ENCODE measurements at places on chromosomes 2 and 18.

DNA sequence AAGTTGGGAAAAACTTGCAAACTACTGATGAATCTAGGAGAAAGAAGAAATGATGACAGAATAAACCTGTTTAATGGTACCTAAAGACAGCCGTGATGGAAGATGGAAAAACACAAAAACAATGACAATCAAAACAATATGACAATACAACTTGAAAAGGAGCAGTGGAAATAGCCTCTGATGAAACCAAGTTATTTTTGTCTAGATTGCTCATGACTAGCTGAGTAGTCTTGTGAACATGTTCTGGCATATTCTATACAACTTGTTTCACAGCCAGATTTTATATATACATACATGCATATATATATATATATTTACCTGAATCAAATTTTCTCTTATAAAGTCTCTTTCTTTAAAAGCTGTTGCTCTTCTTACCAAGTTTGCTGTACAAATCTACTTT, 439.1 kb downstream of the TGIF1 start:
- no peak for DNase-seq

DNA sequence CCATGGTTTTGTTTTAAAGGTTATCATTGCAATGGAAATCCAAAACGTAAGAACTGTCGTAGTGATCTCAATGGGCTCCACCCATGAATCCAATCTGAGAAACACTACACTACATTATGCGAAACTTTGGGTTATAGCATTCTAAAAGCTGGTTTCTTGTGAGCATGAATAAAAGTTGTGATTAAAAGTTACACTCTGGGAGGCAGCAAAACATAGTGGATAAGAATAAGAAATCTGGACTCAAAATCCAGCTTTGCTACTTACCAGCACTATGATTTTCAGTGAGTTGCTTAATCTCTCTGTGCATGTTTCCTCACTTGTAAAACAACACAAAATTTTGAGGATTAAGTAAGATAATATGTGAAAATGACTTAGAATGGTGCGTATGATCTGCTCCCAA, 25.7 kb upstream of the THOC1 start:
- no peak for DNase-seq

GRCh38 chr2:236577481-236578410, 8.1 kb downstream of the ACKR3 start:
- DNase-seq, result no peak

GRCh38 chr18:2994603-2995432, 18.1 kb downstream of the LPIN2 start:
- peak; percentile 59 for DNase-seq

- no peak for DNase-seq
These were observed 76.8 kb downstream of the MAPRE2 start for GRCh38 chr18:35117951-35118411.

- DNase-seq, result no peak
These were observed at the start of gene ASPRV1 for GRCh38 chr2:69961496-69961895. Gene ASPRV1 (minus strand): TSS chr2:69961631. CDS start chr2:69961436, 195 bp downstream.

DNA sequence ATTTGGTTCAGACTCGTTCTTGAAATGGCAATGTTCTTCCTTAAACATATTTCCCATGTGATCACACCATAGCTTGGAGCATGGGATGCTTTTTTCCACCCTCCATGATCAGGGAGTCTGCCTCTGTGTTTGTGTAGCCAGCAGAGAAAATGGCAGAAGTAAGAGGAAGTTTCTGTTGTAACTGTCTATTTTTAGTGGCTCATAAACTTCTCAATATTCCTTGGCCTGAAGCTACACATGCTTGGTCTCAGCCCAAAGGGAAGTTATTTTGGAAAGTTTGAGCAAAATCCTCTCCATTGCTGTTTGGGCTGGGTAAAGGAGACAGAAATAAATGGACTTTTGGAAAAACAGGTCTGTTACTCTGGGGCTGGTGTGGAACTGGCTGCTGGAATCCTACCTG, 33.4 kb upstream of the ITGA6 start:
- no peak for DNase-seq

DNA sequence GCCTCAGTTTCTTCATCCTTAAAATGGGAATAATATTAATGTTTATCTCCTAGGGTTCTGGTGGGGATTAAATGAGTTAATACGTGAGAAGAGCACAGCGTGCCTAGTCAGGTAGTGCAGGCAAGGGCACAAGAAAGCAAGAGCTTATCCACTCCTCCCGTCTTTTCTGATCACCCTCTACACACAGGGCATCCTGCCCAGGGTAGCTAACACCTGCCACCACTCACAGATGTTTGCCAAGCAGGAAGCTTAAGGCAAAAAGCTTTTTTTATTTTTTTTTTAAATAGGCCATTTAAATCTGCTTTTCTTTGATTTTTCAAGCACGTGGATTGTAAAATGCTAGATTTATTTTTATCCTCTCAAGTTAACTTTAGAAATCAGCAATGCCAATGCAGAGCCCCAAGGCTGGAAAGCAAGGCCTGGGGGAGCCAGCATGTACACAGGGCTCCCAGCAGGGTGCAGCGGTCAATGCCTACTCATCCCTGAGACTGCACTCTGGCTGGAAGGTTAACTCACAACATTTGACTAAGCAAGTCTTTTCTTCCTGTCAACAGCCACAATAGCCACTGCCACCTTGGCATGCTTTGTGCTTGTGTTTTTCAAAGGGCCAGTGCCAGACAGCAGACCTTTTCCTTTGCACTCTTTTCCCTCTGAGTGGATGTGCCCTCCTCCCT, 86.5 kb upstream of the ACAA2 start:
- no peak for DNase-seq

GRCh38 chr2:168006498-168006897, 240.9 kb downstream of the STK39 start:
- DNase-seq, result no peak

DNA sequence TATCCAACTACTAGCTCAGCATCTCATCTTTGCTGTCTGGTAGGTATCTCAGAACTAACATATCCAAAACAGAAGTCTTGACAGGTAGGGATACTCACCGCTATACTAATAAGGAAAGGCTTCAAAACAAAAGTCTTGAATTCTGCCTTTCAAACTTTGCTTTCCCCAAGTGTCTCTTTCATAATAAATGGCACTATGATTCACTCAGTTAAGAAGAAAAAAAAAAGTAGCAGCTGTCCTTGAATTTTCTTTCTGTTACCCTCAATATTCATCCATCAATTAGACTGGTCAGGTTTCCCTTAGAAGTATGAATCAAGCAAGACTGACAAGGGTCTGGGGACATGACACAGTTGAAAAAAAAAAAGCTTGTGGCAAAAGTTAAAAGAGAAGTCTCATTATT, 175.1 kb downstream of the GULP1 start:
- no peak for DNase-seq

DNA sequence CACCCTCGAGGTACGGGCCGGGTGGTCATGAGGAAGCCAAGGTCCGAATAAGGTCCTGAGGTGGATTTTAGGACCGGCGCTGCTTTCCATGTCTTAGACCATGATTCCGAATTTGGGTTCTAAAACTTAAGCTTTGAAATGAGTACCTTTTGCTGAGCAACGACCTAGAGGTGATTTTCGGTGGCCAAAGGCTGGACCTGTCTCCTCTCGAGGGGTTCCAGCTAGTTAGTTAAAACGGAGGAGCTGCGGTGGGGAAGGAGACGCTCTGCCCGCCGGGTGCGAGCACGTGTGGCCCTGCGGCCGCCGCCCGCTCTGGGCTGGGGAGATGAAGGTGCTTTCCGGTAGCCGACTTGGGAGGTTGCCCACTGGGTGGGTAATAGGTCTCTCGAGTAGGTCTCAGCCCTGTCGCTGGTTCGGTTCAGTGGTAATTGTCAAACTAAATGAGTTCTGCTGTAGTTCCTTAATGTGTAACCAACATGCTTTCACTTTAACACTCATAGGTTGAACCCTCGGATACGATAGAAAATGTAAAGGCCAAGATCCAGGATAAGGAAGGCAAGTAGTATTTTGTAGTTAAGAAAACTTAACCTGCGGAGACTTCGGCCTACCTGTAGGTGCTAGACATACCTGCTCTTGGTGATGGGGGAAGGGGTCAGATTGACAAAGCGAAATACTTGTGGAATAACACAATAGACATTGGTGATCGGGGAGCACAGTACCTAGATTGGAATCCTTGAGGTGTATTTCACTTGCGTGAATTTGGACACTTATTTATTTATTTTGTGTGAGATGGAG, 572 bp downstream of the RPS27A start:
- peak; percentile 34 for DNase-seq

DNA sequence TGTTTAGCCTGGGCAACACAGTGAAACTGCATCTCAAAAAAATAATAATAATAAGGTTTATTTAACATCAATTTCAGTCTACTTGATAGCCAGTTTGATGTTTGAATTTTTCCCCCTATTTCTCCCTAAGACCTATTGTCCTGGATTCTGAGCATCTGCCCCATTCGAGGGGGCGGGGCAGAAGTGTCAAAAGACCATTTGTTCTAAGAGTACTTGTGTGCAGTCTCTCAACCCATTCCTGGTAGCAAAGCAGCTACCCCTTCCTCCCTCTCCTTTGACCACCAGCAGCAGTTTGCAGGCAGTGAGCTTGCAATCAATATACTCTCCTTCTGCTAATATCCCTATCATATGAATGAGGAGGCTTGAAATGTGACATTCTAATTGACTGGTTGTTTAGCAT, 71.9 kb downstream of the VWC2L start:
- no peak for DNase-seq

GRCh38 chr2:38546064-38546463, 56.7 kb downstream of the HNRNPLL start:
- no peak for DNase-seq

DNA sequence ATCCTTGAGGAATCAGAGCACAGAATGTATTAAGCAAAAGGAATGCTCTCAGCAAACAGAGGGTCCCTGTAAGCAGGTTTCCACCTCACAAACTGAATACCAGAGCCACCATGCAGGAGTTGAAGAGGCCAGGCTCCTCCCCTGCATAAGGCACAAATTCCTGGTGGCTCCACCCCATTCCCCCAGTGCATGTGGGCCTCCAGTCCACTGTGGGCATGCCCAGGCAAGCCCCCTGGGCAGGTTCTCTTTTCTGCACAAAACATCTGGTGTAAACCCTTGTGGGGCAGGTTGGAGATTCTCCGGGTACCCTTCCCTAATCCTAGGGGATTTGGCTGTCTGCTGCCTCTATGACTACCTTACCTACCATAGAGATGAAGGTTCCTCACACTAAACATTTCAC, 166.5 kb downstream of the PTPRM start:
- no peak for DNase-seq

GRCh38 chr18:12046046-12046750, 47.4 kb upstream of the ANKRD62 start:
- no peak for DNase-seq

- DNase-seq, result no peak
These were observed 206.2 kb downstream of the SRBD1 start for GRCh38 chr2:45404807-45405297.

GRCh38 chr2:11989354-11989703, 242.9 kb downstream of the LPIN1 start:
- no peak for DNase-seq

- no peak for DNase-seq
These were observed 124.1 kb downstream of the ANKRD30BL start for GRCh38 chr2:132037527-132038178.

DNA sequence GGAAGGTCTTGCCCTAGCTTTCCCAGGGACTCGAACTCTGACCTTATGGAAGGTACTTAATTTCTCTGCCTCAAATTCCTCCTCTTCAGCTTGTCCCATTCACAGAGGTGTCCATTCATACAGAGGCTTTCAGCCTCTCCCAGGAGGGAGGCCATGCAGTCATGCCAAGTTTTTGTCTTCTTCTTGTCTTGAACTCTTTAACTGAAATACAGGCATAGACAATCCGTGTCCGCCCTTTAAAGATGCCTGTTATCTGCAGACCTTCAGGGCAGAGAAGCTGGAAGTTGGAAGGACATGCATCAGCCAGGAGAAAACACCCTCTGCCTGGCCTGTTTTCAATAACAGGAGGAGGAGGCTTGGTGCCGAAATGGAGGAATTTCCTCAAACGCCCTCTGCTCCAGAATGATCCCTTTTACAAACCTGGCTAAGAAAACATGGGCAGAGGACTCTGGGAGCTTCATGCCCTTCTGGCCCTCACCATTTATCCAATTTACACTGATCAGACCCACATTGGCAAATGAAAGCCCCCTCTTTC, 308.3 kb downstream of the MYCN start:
- no peak for DNase-seq

DNA sequence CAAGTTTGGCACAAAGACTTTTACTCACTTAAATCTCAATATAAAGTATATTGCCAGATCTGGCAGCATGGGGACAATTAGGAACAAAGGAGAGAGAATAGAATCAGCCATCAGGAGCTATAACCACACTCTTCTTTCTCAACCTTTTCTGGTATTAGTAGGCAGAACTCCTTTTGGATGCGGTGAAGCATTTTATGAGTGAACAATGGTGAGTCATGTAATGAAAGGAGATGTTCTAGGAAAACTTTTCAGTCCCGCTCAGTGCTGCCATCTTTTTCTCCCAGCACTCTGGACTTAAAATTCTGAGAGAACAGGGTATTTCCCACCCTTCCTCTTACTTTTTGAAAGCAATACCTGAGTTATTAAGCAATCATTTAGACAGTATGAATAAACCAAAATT, 32.2 kb downstream of the PLEKHA3 start:
- no peak for DNase-seq

GRCh38 chr18:42915299-42915698, 200.2 kb downstream of the RIT2 start:
- no peak for DNase-seq

DNA sequence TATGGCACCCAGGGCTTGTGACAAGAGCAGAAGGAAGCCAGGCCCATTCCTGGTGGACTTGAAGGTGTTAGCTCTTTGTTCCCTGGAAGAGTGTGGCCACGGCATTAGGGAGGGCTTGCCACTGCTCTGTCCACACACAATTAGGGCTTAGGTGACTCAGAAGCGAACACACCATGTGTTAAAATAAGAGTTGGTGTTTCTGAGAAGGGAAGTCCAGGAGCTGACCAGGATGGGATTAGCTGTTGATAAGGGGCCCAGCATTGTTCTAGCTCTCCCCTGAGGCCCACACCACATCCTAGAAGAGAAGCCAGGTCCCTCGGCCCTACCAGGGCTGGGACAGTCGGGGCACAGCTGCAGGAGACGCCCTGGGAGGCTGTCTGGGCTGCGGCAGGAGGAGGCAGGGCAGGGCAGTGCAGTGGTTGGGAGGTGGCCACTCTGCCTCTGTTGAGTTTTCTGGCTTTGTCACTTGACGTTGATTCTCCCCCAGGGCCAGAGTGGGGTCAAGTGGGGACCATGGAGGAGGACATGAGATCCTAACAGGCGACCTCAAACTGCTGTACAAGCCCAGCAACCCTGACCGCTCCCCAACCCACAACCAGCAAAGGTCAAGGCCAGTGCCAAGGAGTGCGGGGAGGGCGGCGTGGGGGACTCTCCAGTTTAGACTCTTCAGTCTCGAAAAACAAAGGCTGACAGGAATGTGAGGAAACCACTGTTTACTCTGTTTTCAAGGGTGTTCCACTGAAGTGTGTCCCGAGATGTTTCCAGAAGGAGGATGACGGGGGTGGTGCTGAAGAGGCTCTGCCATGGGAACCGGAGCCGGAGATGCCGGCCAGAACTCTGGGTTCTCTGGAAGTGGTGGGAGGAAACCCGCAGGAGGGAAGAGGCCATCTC, 16.8 kb downstream of the GNLY start:
- DNase-seq, result no peak

DNA sequence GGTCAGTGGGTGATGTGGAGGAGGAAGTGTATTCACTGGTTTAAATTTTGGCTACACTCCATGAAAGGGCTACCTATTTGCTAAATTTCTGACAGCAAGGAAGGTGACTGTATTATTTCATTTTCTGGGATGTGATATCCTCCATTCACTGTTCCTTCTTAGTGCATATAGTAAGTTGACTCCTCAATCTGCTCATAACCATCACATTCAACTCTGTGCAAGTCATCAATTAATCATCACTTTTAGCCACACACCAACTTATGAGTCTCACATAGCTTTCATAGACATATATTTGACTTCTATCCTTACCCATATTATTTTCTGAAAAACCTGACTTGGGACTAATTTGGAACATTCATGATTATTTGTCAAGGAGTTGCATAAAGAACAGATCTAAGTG, 16.9 kb downstream of the KLHL41 start:
- no peak for DNase-seq
